ENCODE measurements at places on chromosomes 2 and 18. TPM values are rescaled to one million over a fixed set of nuclear protein-coding genes. Genes with fewer than 3 reads are reported as not detected.

DNA sequence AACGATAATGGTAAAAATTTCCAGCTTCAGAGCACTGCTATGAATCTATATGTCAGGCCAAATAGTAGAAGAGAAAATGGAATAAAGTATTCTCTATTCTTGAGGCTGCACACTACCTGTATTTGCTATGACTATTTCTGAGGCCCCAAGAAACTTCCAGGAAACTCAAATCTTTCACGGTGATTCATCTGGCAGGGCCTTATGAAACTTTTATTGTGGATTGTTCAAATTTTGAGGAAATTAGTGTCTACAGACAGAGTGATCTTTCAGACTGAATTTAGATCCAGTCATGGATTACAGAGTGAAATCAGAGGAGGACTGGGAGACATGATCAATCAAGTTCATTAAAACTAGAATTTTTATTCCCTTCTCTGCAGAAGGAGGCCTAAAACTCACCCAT, 4.1 kb upstream of the VSNL1 start:
- DNase-seq: peak; percentile 53

DNA sequence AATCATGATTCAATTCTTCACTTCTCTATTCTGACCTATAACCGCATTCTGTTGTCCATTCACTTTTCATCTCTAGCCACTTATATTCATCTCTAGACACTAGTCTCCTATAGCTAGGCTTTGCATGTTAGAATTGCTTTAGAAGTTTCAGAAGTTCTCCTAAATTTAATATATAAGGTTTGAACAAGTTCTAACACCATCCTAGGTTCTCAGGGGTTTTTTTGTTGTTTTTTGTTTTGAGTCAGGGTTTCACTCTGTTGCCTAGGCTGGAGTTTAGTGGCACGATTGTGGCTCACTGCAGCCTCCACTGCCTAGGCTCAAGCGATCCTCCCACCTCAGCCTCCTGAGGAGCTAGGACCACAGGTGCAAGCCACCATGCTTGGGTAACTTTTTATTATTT, 19.9 kb downstream of the WDSUB1 start:
- DNase-seq: no peak

- DNase-seq: peak; percentile 96
Observed at GRCh38 chr18:50240080-50240563, 26.2 kb downstream of the CFAP53 start.

DNA sequence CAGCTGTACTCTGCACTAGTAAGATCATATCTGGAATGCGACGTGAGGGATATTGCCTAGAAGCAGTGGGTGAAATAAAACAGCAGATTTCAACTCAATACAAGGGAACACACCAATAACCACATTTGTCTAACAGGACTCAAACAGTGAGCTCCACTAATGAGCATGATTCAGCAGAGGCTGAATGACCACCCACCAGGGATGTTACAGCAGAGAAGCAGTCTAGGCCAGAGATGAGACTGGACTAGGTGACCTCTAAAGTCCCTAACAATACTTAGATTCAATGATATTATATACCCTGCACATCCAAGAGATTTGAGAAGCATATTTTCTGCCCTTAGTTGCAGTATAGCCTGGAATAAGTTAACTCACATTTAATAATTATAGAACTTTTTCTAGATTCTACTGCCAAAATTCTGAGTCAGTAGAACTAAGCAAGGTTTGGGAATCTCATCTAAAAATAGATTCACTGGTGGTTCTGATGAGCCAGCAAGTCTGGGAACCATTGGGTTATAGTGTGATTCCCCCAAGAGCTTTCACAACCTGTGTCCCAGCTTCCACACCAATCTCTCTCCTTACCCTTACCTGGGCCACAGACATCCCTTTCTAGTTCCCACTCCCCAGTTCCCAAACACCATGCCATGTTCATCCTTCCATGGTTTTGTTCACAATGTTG, 6.3 kb downstream of the THOC1 start:
- no peak for DNase-seq

- no peak for DNase-seq
Observed at GRCh38 chr2:186576614-186577013, 13.2 kb upstream of the ITGAV start.

GRCh38 chr2:233079953-233080835, 20.1 kb downstream of the INPP5D start:
- no peak for DNase-seq

DNA sequence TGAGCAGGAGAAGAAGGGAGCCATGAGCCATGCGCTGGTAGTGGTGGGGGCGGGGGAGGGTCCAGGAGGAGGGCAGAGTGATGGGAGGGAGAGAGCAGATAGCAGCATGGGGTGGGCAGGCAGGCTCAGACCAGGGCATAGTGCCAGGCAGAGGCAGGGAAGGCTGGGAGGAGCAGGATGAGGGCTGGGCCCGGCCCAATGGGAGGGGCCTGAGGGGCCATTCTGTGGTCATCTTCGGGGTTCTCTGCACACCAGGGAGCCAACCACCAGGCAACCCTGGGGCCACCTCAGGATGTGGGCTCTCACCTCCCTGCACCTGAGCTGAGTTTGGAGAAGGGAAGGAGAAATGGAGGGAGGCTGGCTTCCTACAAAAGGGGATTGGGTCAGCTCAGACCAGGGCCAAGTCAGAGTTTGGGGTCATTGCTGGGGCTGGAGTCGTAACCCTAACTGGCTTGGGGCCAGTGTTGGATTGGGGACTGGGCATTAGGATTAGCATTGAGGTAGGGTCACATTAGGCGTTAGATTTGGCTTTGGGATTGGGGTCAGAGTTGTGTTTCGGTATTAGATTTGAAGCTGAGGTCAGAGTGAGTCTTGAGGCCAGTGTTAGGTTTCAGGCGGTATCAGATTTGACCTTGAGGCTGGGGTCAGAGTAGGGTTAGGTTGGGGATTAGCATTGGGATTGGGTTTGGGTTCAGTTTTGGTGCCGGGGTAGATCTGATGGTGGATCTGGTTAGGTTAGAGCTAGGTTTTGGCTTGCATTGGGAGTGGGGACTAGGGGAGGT, 11.2 kb downstream of the VIL1 start:
- DNase-seq: no peak

GRCh38 chr2:143615562-143615961, 486.3 kb downstream of the ARHGAP15 start:
- DNase-seq: no peak

GRCh38 chr2:235170016-235170415, 218.2 kb downstream of the SH3BP4 start:
- DNase-seq: no peak

DNA sequence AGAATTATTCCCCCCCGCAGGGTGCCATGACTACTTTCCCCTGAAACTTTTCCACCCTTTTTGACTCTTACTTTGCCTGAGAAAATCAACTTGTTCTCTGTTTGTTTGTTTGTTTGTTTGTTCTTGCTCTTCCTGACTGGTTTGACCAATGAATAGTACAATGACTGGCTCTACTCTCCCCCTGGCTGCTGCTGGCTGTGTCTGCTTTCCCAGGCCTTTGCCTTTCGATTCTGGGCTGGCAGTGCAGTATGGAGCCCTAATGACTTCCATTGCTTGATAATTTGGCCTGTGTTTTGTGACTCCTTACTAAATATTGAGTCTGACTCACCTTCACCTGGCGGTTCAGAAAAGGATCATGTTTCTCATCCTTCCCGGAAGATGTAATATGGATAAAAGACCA, 241.1 kb downstream of the TMEM182 start:
- no peak for DNase-seq

TFCP2L1 gene
- 50.5 TPM for total RNA-seq

RUFY4 gene
- total RNA-seq: not detected

SCTR gene
- total RNA-seq: not detected

PDE1A gene
- total RNA-seq: not detected

Measured in mammary epithelial cell (primary cell).